MM.1S (cell line): ENCODE measurements at places on chromosomes 12 and 14.
A peak's percentile ranks its signal among the peaks of the same experiment; 100 is the strongest.

GRCh38 chr14:40697231-40697630 lies 909.4 kb upstream of the LRFN5 start:
- DNase-seq, result no peak

GRCh38 chr12:132449565-132450417 lies 40.2 kb upstream of the FBRSL1 start:
- DNase-seq, result peak; percentile 49

GRCh38 chr14:96268431-96269358 lies 12.7 kb downstream of the BDKRB1 start:
- DNase-seq, result no peak

DNA sequence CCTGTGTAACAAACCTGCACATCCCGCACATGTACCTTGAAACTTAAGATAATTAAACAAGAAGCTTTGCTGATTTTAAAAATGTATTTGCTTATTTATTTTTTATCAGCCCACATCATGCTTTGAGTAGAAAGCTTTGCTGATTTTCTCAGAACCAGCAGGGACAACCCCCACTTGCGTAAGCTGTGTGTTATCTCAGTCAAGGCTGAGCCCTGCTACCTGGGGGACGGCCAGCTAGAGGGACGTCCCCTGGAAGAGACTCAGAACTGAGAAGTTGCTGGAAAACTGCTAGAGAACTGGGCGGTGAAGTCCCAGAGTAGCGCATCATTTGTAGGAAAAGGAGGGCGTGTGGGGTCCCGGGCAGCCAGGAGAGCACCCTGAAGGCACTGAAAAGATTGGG lies 4.1 kb upstream of the PLEK2 start:
- no peak for DNase-seq

- DNase-seq, result no peak
These were observed 5.0 kb upstream of the POP5 start for GRCh38 chr12:120586206-120586605.

- DNase-seq, result no peak
These were observed 223.7 kb downstream of the KCNC2 start for GRCh38 chr12:74985986-74986319.

- no peak for DNase-seq
These were observed 333.2 kb upstream of the MDGA2 start for GRCh38 chr14:48008646-48009045.

- DNase-seq, result no peak
These were observed 89.2 kb downstream of the PRMT8 start for GRCh38 chr12:3580094-3580749.

DNA sequence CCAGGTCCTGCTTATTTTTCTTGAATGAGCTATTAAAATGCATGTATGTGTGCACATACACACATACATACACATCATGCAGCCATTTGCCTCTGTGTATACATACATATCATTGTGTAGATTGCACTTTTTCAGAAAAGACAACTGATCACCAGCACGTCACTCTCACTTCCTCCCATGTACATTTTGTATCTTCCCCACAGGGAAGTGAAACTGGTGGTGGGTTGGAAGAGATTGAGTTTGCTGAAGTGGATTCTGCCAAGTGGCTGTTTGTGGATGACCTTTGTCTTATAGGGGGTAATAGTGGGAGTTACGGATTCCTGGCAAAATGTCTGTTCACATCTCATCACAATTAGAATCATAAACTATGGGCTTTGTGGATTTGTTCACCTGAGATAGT lies 448.6 kb downstream of the RAD51B start:
- DNase-seq, result peak; percentile 13

DNA sequence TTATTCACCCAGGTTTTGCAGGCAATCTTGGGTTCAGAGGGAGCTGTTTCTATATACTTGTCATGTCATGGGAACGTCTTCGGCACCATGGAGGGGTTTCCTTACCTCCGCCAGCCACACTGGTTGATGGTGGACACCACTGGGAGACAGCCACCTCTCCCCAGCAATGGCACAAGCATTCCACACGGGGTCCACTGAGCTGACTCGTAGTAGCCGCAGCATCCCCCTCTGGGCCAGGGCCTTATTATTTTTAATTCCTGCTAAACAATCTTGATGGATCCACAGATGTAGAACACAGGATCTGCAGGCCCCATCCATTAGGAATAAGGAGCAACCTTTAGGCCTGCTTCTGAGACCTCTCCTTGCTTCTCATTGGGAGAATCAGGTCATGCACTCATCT lies 132.9 kb downstream of the DICER1 start:
- no peak for DNase-seq

DNA sequence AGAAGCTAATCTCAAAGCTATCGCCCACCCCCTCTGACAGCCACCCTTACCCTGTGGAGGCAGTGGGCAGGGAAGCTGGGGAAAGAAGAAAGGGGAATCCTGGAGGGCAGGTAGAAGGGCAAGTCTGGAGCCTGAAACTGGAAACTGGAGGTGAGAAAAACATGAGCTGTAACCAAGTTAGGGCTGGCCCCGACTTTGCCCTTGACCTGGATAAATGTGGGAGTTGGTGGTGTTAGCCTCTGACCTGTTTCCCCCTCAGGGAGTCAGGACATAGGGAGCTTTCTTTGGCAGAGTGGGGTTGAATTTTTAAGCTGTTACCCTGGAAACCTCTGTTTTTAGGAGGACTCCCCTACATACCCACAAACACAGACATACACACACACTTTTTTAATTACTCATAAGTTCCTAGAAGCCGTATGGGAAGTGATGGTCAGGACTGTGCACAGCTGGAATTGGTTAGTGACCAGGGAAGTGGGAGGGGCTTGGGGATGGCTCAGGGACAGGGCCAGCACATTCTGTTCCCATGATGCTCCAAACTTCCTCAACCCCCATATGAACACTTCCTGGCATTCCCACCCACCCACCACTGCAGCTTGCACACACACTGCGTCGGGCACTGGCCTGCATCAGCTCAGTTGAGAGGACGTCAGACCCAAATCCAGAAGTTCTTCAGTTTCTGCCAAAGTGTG lies 5.0 kb upstream of the MMP19 start:
- DNase-seq, result no peak

GRCh38 chr12:121634836-121635235 lies 8.5 kb downstream of the ORAI1 start:
- DNase-seq, result no peak

- no peak for DNase-seq
These were observed 28.3 kb downstream of the DIO3 start for GRCh38 chr14:101589486-101590015.

DNA sequence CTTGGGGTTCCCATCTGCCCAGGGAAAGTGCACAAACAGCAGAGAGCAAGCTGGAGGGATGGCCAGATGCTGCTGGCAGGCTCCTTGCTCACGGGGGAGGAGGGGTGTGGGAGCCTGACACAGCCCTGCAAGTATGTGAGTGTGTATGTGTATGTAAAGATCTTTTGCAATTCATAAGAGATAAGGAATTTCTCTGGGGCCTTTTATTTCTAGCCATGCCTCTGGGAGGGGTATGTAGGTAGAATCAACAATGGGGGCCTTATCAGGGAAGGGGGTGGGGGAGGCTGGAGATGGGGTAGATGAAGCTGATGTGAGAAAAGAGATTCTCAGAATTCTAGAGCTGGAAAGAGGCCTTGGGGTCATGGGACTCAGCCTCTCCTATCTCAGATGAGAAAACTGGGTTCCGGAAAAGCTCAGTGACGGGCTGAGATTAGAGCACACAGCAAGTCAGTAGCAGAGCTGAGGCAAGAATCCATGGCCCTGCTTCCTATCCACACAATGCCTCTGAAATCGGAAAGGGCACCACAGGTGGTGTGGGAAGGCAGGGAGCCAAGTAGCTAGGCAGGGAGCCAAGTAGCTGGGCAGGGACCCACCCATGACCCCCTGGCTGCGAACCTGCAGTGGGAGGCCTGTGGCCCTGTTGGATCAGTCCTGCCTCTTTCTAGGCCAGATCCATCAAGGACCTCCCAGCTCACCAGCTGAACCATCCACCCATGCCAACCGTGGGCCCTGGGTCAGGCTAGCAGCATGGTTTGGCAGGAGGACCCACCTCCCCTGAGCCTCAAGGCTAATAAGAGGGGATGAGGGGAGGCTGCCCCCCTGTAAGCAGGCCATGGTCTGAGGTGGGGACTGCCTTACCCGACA lies 54.7 kb downstream of the PLEKHG3 start:
- no peak for DNase-seq

DNA sequence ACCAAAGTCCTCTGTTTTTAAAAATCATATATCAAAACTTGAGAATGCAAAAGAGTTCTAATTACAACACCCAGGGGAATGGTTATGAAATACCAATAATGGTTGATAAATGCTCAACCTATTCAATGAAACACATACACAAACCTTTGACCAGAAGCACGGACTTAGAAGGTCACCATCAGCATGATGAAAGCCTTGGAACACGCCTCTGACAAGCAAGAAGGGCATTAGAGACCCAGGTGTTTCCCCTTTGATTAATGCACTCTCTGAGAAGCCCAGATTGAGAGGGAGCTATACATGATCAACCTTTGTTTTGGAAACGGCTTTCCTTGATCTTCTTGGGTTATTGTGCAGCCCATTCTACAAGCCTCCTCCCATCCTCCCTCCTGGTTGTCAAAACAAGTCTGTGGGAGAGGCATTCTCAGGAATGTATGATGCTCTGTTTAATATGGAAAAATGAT lies 69.0 kb downstream of the ZFP36L1 start:
- DNase-seq, result no peak

- DNase-seq, result no peak
These were observed 60.8 kb upstream of the NEDD1 start for GRCh38 chr12:96846293-96846692.

- no peak for DNase-seq
These were observed 7.7 kb downstream of the KRT83 start for GRCh38 chr12:52313461-52313860.

DNA sequence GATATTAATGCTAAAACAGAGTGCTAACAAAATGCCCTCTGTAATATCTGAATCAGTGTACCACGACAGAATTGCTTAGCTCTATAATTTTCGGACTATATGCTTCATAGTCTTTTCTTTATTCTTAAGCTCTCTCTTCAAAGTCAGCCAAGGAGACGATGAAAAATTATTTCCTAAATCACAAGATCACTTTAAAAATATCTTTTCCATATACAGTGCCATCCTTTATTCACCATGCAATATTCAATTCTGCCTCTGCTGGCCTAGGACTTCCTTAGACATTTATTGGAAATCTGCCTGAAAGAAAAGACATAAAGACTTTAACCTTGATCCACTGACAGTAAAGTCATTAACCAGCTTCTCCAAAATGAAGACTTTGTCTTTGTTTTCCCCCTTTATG lies 238.9 kb upstream of the BTG1 start:
- no peak for DNase-seq

DNA sequence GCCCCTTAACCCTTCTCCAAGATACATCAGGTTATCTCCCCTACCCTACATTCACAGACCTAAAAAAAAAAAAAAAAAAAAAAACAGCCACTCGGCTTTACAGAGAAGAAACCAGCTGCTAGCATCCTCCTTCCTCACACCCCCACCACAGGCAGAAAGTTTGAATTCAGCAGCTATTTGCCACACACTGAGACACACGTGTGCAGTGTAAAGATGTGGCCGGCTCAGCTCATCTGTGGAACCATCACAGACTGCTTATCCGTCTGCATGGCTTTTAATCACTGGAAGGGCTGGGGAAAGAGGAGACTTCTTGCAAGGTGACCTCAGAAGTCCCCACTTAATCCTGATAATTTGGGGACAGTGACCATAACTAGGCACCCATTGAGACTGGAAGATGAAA lies 50.0 kb downstream of the VWF start:
- DNase-seq, result peak; percentile 49

GRCh38 chr12:133204264-133204603 lies 22.9 kb downstream of the ZNF268 start:
- DNase-seq, result no peak

GRCh38 chr12:131607658-131608447 lies 103.0 kb upstream of the SFSWAP start:
- DNase-seq, result peak; percentile 44

DNA sequence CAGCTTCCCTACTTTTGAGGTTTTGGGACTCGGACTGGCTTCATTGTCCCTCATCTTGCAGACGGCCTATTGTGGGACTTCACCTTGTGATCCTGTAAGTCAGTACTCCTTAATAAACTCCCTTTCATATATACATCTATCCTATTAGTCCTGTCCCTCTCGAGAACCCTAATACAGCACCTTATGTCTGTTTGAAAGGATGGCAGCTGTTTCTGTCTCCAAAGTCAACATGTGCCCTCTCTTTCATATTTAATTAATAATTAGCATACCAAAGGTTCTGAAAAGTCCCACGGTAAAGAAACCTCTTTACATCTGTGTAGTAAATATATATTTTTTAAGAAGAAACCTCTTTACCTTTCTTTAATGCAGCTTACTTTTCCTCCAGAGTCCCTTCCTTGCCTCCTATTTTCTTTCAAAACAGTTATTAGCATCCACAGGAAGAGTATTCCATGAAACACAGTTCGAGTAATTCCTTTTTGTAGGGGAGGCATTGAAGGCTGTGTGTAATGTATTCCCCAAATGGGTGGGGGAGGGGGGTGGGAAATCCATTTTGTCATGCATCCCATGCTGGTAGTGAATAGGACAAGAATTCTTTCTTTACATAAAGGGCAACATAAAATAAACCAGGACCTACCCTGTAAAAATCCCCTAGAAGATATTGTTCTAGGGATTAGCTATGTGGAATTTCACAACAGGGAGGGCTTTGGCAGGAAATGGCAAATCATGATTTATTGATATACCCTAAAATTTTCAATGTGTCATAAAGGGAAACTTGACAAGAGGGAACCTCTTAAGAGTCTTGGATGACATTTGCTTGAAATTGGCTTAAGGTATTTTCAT lies 241.5 kb downstream of the SUDS3 start:
- no peak for DNase-seq

GRCh38 chr12:113359133-113359938 lies 949 bp downstream of the PLBD2 start:
- DNase-seq, result no peak

DNA sequence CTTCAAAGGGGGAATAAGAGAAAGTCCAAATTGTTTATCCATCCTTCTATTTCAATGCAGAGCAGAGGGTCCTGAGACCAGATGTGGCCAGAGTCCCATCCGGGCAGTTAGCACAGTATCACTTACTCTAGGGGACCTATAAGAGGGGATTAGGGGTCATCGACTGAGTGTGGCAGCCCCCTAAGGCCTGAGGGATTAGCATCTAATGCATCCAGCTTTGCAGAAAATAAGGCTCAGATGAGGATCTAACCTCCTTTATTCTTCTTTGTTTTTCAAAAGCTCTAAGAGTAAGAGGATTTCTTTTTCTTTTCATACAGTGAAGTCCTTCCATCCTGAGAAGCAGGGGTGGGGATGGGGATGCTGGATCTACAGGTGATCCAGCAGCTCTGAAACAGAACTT lies 43.5 kb downstream of the NEUROD4 start:
- no peak for DNase-seq

DNA sequence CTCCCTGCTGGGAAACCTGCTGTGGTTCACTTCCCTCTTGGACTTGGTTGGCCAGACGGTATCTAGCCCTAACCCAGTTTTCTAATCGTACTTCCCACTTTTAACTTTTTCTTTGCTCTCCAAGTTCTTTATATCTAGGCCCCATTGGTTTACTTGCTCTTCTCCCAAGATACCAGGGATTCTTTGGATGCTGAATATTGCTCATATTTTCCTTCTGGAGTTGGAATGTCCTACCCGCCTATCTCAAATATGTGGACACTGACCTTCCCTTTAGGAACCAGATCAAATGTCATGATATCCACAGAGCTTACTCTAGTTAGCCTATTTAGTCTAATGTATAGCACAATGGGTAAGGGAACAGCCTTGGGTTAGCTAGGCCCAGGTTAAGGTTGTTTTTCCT lies 228.6 kb downstream of the DACT1 start:
- DNase-seq, result no peak
